ENCODE measurements at places on chromosomes 6 and 20.

GRCh38 chr6:131877999-131878789, 70.4 kb downstream of the ENPP1 start:
- no peak for DNase-seq

- DNase-seq = no peak
Observed at GRCh38 chr6:138063726-138064125, 43.5 kb downstream of the PERP start.

- DNase-seq = no peak
Observed at GRCh38 chr6:83461438-83461837, 30.6 kb upstream of the ME1 start.

- DNase-seq = no peak
Observed at GRCh38 chr6:118768904-118769325, 117.5 kb upstream of the CEP85L start.

DNA sequence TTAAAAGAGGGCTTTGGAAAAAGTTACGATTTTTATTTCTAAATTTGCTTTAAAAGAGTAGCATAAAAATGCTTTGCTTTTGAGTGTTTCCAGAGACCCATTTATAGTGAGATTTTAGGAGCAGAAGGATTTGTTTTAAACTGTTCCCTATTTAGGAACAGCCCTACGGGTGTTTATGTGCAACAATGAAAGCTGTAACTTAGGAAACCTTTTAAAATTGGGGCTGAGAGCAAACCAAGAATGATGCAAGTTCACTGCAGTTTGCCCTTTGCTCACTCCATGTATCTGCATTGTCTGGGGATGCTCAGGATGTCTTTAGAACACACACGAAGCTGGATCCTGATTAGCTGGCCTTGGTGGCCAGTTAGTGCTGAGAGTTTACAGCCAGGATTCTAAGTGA, 40.9 kb downstream of the GHRH start:
- DNase-seq = no peak

- no peak for DNase-seq
Observed at GRCh38 chr6:49097116-49097515, 365.9 kb downstream of the MMUT start.

DNA sequence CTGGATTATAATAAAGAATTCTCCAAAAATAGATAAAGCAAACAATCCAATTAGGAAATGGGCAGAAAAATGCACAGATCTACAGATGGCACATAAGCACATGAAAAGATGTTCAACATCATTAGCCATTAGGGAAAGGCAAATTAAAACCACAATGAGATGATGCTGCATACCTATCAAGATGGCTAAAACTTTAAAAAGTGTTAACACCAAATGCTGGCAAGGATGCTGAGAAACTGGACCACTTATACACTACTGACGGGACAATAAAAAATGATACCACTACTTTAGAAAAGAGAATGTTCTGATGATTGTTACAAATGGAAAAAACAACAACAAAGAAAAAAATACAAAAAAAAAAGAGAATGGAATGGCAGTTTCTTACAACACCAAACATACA, 26.5 kb downstream of the LCA5 start:
- no peak for DNase-seq

- DNase-seq = no peak
Observed at GRCh38 chr6:100565439-100566104, 100.9 kb upstream of the SIM1 start.

GRCh38 chr6:56992036-56992435, 37.1 kb downstream of the BEND6 start:
- no peak for DNase-seq

DNA sequence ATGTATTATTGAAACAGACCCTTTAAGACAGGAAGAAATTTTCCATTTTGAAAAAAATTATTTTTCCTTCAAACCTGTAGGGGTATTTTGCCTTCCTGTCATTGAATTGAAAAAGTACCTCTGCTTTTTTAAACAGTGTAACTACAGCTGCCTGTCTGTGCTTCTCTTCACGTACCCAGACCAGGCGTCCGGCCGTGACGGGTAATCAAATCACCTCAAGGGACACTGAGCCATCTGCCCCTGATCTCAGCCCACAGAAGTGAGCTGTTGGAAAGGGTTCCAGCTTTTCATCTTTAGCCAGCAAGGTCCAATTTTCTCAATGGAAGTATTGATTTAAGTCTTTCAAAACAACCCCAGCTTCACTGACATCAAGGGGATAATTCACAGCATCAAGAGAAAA, 58.0 kb downstream of the SLC35D3 start:
- no peak for DNase-seq

DNA sequence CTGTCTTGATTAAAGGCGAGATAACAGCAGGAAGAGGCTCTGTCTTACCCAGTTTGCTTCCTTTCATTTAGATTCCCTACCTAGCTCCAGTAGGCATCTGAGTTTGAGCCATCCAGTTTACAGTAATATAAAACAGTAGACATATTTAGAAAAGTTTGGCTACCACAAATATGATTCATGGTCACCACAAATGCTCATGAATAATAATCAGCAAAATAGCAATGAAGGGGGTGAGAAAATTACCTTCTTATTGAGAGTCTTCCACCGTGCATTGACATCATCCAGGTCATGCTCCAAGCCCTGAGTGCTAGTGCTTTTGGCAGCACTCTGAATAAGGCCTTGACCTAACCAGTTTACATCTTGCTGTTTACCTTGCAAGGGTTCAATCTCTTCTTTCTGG, 106.2 kb downstream of the DST start:
- no peak for DNase-seq

GRCh38 chr6:142297996-142298753, 3.6 kb upstream of the ADGRG6 start:
- DNase-seq = no peak

DNA sequence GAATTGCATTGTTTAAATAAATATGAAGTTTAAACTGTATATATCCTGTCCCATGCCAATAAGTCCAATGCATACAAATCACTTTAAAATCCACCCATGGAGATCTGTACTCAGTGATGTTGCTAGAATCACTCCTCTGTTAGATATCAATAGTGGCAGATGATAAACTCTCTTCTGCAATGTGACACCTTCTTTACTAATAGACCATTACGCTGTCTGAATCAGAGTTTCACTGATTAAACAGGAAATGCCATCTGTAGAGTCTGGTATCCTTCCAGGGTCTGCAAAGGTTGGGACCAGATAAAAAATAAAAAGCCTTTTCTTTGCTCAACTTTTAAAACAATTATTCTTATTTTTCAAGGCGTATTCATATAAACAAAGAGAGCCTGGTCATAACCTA, 134.5 kb downstream of the EDN3 start:
- DNase-seq = no peak

DNA sequence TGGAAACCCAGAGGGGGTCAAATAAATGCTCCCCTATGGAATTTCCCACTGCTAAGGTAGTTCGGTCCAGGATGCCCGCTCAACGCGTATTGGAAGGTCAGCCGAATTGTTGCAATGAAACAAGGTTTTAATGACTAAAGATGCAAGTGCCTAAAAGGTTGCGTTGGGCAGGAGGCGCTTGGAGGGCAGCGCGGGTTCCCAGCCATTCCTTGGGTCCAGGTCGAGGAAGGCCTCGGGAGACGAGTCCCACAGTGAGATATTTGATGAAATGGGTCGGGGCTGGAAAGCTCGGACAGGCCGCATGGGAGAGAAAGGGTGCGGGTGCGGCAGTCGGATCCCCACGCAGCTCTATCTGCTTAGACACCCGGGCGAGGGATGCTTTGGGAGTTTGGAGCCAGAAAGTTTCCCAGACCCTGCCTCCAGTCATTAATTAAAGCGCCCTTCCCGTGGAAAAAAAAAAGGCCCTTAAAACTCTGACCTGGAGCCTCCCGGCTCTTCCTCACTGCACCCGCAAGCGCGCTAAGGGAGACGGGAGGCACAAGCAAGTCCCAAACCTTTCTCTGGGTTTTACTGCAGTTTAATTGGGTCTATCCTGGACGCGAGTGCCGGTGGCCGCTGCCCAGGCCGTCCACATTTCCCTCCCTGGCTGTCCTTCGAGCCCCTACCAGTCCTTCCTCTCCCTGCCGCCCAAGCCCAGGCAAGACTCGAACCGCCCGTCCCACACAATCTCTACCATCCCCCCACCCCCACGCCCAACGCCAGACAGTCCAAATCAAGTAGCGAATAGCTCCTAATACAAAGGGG, 24.2 kb downstream of the TFAP2A start:
- DNase-seq = no peak

DNA sequence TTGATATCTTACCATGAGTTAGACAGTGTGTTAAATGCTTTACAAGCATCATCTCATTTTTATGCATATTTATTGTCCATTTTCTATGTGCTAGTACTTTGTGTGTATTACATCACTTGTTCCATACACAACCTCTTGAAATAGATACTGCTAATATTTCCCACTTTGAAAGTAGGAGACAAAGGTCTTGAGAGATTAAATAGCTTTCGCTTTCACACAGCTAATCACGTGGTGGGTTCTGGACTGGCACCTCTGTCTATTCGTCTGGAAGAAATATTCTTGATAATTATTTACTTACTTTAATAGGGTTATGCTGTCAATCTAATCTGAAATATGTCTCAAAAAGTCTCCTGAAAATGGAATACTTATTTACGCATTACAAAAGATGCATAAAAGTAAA, 30.2 kb downstream of the EPHA7 start:
- no peak for DNase-seq

DNA sequence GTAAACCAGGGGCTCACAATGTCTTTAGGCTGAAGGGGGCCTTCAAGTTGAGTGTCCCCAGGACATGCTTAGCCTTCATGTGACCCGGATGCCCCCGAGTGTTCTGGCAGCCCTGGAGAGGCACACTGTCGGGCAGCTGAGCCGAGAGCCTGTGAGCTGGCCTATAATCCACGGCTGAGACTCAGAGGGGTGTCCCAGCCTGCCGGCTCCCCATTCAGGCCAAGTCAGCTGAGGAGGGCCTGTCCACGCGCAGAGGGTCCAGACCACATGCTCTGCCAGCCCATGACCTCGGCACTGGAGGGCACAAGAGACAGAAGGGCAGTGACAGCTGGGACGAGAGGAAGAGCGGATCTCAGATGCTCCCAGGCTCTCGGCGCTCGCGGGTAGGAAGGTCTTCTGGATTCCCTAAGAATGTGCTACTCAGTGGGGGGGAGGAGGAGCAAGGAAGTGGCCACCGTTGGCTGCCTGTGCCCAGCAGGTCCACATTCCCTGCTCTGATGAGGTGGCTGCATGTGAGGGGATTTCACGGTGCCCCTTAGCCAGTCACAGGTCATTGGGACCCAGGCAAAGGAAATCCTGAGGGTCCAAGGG, 224.7 kb downstream of the NRN1 start:
- DNase-seq = no peak

DNA sequence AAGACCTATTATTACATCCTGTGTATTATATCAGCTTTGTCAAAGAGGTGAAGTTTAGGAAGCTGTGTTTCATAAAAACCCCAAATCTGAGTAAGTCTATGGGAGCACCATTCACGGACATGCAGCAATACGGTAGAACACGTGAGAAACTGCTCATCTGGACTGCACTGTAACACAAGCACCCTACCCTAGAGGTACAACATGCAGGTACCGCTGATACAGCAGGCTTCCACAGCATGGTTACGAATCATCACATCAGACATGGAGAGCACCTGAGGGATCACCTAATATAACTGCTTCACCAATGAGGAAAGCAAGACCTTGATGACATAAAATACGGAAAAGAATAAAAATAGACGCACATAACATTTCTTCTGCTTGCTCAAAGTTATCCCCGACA, 96.7 kb downstream of the GMDS start:
- DNase-seq = no peak

DNA sequence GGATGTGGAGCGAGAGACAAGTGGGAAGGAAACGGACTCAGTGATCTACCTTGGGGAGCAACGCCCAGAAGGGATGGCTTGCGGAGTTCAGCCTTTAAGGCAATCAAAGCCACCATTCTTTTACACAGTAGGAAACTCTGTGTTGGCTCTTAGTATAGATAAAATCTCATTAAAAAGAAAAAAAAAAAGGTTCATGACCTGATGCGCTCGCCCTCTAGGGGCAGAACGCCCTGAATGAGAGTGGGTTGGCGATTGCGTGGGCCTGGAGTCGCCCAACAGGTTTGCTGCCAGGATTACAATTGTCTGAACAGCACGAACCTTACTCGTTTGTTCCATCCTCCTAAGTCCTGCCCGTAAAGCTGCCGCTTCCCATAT, 1.2 kb downstream of the TPD52L1 start:
- DNase-seq = no peak

GRCh38 chr6:13725052-13725451, 13.4 kb upstream of the RANBP9 start:
- no peak for DNase-seq

- no peak for DNase-seq
Observed at GRCh38 chr6:45707176-45707575, 308.5 kb downstream of the CLIC5 start.

- no peak for DNase-seq
Observed at GRCh38 chr6:46903175-46903574, 18.6 kb downstream of the ADGRF5 start.

GRCh38 chr20:51189814-51190782, 167.2 kb upstream of the KCNG1 start:
- DNase-seq = no peak
